CD14-positive monocyte (primary cell): ENCODE measurements at places on chromosomes 2 and 18. TPM values are rescaled to one million over a fixed set of nuclear protein-coding genes. Genes with fewer than 3 reads are reported as not detected.

GRCh38 chr2:231549446-231550239 lies 19.4 kb upstream of the NMUR1 start:
- no peak for DNase-seq
- no peak overlapping the region for H3K27ac ChIP-seq
- peaks cover 39% of the 10 kb centered on the region for H3K4me1 ChIP-seq
- no peaks in the 10 kb centered on the region for H3K36me3 ChIP-seq

- H3K4me1 ChIP-seq, result no peaks in the 10 kb centered on the region
- H3K27ac ChIP-seq, result peak overlapping the region; percentile 65
- H3K36me3 ChIP-seq, result peaks cover 79% of the 10 kb centered on the region
- H3K4me3 ChIP-seq, result no peak overlapping the region
Measured at GRCh38 chr2:85635636-85636035, 19.6 kb downstream of the USP39 start.

DNA sequence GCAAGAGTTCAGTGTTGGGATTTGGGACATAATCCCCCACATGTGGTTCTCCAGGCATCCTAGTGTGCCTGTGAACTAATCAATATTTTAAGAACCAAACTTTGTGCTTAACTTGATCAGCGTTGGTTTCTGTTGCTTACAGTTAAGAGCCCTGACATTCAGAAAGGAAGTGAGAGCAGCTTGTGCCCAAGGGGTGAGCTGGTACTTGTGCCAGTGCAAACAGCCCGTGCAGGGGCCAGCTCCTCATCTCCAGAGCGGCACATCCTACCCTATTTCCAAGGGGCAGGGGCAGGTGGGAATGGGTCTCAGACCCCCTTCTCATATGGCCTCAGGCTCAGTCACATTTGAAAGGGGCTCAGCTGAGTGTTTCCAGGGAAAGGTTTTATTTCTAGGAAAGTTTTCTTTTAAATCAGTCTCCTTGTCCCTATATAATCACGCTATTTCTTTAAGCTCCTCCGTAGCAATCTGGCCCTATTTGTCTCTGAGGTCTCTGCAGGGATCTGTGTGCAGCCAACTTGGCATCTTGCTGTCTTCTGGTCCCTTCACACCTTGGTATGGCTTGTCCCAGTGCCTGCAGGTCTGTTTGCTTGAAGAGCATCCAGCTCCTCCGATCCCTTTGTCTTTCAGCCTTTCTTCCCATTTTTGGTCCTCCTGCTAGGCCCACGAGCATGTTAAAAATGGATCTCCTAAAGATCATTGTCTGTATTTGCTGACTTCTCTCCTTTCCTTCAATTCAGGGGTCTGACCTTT lies 358.9 kb downstream of the HRH4 start:
- H3K4me3 ChIP-seq, result no peak overlapping the region
- no peak for DNase-seq
- no peaks in the 10 kb centered on the region for H3K4me1 ChIP-seq
- H3K27ac ChIP-seq, result no peak overlapping the region

- H3K36me3 ChIP-seq, result peaks cover 29% of the 10 kb centered on the region
- no peaks in the 10 kb centered on the region for H3K27me3 ChIP-seq
- no peak for DNase-seq
- H3K4me3 ChIP-seq, result no peak overlapping the region
- H3K27ac ChIP-seq, result no peak overlapping the region
Measured at GRCh38 chr2:195722075-195722474, 65.0 kb downstream of the SLC39A10 start.

DNA sequence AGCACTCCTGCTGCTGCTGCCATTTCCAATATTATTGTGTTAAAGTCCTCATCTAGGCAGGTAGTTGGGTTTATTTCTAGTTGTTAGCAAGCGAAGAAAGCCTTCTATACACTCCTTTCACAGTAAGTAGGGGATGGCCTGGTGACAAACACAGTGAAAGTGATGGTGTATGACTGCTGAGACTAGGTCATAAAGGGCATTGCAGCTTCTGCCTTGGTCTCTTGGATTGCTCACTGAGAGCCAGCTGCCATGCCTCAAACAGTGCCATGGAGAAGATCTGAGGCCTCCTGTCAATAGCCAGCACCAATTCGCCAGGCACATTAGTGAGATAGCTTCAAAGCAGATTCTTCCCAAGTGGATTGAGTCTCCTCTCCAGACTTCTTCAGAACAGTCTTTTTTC lies 27.6 kb upstream of the MSTN start:
- no peak overlapping the region for H3K27ac ChIP-seq
- H3K36me3 ChIP-seq, result no peaks in the 10 kb centered on the region
- DNase-seq, result no peak
- H3K27me3 ChIP-seq, result no peaks in the 10 kb centered on the region
- no peaks in the 10 kb centered on the region for H3K4me1 ChIP-seq

DNA sequence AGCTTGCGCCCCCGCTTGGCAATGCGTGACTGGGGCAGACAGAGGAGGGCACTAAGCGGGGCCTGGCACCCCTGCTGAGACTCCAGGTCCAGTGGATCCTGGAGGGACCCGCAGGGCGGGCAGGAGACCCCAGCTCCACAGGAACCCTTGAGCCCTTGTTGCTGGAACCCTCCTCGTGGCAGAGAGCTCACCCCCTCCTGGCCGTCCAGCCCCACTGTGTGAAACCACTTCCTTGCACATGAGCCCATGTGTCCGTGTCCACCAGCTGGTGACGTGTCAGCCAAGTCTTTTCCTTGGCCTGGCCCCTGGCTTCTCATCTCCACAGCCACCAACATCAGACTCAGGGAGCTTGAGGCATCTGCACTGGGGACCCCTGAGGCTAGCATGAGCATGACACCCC lies 38.0 kb downstream of the BIN1 start:
- H3K4me1 ChIP-seq, result peaks cover 41% of the 10 kb centered on the region
- H3K36me3 ChIP-seq, result no peaks in the 10 kb centered on the region
- no peak overlapping the region for H3K27ac ChIP-seq
- DNase-seq, result no peak
- no peak overlapping the region for H3K4me3 ChIP-seq
- H3K27me3 ChIP-seq, result no peaks in the 10 kb centered on the region

- no peak overlapping the region for H3K27ac ChIP-seq
- H3K36me3 ChIP-seq, result no peaks in the 10 kb centered on the region
Measured at GRCh38 chr2:54471221-54471711, 15.1 kb downstream of the SPTBN1 start.

TFCP2L1 gene
- 0.24 and 0.65 TPM in 2 replicates for polyA plus RNA-seq

REG3G gene
- polyA plus RNA-seq, result not detected
